HTR-8/SVneo (cell line): ENCODE measurements at places on chromosomes 2 and 18.
A peak's percentile ranks its signal among the peaks of the same experiment; 100 is the strongest.

- DNase-seq, result no peak
These were observed 14.3 kb downstream of the INSIG2 start for GRCh38 chr2:118102433-118103082.

GRCh38 chr2:3399829-3400228 lies 20.3 kb downstream of the TRAPPC12 start:
- DNase-seq, result no peak

GRCh38 chr2:37388074-37388473 lies 43.6 kb downstream of the QPCT start:
- no peak for DNase-seq

DNA sequence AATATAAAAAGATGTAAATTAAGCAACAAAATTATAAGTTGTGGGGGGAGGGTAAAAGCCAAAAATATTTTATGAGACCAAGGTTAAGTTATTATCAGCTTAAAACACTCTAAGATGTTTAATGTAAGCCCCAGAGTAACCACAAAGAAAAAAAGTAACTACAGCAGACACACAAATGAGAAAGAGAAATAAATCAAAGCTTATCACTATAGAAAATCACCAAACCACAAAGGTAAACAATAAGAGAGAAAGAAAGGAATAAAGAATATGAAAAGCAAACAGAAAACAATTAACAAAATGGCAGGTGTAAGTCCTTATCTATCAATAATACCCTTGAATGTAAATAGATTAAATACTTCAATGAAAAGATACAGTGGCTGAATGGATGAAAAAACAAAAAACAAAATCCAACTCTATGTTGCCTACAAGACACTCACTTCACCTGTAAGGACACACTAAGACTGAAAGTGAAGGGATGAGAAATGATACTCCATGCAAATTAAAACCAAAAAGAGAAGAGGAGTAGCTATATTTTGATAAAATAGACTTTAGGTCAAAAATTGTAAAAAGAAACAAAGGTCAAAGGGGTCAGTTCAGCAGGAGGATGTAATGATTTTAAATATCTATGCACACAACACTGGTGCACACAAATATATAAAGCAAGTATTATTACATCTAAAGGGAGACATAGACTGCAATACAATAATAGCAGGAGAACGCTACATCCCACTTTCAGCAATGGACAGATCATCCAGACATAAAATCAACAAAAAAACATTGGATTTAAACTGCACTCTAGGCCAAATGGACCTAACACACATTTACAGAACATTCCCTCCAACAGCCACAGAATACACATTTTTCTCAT lies 80.7 kb downstream of the PTPN2 start:
- DNase-seq, result no peak

- no peak for DNase-seq
These were observed 626.2 kb upstream of the SETBP1 start for GRCh38 chr18:44054514-44054913.

DNA sequence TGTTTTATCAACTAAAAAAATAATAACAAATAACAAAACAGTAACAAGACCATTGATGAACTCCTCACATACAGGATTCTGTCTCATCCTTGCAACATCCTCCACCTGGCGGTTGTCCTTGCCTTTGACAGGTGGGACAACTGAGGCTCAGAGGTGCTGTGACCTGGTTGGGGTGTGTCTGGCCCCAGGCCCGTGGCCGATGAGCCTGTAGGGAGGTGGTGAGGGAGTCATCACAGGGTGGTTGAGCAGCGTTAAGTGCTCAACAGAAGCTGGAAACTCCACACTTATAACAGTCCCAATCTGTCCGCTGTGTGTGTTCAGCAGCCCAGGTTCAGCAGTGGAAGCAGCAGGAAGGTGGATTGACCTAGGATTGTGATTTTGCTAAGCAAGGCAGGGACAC lies 131.6 kb upstream of the RAB12 start:
- DNase-seq, result no peak

GRCh38 chr2:148651972-148652371 lies 7.4 kb downstream of the EPC2 start:
- DNase-seq, result no peak

GRCh38 chr2:227577555-227577954 lies 21.1 kb upstream of the SCYGR2 start:
- DNase-seq, result no peak

DNA sequence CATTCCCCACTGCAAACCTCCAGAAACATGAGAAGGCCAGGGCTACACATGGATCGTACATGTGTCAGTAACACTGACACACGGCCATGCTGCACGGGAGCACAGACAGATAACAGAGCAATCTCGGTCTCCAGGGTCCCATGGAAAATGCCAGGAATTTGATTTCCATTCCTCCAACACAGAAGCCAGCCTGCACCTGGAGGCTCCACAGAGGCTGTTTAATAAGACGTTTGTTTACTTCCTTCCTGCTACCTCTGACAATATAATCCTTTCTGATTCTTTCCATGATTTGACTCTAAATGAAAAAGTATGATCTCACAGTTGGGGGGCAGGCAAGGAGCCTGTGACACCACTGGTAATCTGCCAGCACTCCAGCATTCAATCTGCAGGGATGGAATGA lies 210.9 kb upstream of the DDX18 start:
- DNase-seq, result no peak

- no peak for DNase-seq
These were observed 45.6 kb downstream of the EMX1 start for GRCh38 chr2:72962911-72963310.

DNA sequence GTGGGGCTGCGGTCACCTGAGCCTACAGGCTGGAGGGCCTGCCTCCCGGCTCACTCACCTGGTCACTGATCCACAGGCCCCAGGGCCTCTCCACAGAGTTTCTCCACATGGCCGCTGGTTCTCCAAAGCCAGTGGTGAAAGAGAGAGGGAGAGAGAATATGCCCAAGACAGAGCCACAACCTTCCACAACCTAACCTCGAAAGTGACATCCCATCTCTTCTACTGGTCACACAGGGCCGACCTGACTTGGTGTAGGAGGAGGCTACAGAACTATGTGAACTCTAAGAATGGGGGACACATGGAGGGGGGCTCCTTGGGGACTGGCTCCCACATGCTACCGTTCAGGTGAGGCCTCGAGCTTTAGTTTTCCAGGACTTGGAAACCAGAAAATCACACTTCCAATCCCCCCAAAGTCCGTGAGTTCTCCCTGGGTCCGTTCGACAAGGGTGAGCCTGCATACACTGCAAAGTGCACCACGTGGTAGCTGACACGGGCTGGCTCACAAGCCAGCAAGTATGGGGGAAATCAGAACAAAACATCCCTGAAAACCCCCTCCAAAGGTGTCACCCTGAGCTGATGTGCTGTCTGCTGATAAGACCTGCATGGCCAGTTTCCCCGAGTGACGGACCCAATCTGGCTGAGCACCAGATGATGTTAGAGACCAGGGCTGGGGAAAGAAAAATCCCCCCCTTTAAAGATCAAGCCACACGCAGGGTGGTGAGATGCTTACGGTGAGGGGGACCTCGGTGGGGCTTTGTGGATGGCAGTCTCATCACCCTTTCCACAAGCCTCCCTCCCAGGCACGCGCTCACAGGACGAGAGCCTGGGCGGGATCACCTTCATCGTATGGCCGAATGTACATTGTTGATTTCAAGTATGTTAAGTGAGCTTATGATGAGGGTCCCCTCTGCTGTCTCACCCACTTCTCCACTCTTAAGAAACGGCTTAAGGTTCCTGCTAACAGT lies 54.2 kb upstream of the SEMA4C start:
- DNase-seq, result no peak

- no peak for DNase-seq
These were observed 24.1 kb downstream of the TFPI start for GRCh38 chr2:187529977-187530721.

- DNase-seq, result no peak
These were observed 28.9 kb upstream of the HDAC4 start for GRCh38 chr2:239429473-239430350.

DNA sequence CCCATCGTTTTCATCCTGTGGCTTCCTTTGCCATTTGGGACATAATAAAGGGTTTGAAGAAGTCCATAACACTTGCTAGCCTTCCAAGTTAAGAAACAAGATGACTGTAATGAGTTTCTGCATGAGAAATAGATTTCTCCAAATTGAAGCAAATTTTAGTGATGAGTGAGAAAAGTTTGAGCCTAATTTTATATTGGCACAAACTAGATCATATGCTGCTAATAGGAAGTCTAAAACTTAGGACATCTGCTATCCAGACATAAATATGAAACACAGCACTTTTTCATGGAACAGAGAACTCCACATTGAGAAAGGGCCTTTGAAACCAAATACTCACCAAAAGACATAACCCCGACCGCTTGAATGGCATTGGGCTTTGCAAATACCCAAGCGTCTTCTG lies 39.8 kb downstream of the SLC38A11 start:
- no peak for DNase-seq

DNA sequence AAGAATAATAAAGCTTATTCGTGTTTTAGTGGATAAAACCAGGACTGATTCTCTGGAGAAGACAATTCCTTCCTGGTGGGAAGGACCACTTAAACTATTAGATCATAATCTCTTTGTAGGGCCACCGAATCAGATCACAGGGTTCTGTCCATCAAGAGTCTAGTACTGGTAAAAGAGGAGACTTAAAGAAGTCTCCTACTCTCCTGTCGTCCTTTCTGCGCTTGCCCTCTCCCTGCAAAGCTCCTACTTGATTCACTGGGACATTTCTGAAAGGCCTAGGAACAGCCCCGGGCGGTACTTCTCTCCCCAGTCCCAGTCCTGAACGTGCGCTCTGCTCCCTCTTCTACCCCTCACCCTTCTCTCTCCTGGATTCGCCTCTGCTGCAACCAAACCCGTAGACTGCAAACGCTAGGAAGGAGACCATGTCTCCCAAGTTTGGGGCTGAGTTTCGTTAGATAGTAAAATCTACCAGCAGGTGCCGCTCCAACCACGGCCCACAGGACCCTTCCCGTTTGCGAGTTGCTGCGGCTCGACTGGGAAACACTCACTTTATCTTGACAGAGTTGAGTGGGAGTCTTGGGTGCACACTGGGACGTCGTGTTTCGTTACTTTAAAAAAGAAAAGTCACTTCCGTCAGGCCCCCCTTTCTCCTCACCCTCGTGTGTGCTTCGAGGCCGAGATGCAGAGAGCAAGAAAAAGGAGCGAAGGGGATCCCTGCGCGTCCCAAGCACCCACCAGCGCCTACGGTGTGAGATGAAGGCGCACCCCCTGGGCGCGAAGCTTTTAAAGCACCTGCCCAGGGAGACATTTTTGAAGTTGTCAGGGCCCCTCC lies 923 bp downstream of the FIGLA start:
- DNase-seq, result peak; percentile 83

GRCh38 chr2:189369566-189369965 lies 71.7 kb upstream of the WDR75 start:
- peak; percentile 21 for DNase-seq

DNA sequence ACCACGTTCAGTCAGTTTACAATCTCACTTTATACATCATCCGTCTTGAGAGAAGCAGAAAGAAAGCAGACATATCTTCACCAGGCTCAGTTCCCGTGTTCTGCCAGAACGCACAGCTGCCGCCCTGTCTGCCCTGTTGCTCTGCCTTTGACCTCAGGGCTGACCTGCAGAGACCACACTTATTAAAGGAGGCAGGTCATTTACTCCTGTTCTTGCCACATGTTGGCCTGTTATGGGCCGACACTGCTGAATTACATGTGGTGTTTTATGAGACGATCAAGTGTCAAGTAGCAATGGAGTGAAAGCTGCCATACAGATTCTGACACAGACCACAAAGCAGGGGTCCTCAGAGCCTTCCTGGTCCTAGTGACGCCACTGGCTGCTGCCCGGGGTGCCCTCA lies 232.2 kb downstream of the TTC32 start:
- DNase-seq, result no peak

DNA sequence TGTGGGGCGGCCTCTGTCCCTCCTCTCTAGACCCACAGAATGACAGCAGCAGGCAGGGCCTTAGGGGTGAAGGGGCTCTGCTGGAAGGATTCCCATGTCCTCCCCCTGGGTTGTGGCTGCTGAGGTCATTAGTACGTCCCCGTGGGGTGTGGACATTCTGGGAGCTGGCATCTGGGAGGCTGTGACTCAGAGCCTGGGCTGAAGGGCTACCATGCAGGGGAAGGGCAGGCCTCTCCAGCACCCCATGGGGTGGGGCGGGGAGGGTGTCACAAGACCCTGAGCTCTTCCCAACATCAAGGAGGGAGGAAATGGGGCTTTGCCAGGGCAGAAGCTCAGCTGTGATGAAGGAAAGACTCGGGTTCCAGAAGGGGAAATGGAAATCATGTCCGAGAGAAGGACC lies 105.8 kb upstream of the SMAD2 start:
- no peak for DNase-seq

GRCh38 chr18:69840001-69840400 lies 107.7 kb downstream of the CD226 start:
- DNase-seq, result no peak

DNA sequence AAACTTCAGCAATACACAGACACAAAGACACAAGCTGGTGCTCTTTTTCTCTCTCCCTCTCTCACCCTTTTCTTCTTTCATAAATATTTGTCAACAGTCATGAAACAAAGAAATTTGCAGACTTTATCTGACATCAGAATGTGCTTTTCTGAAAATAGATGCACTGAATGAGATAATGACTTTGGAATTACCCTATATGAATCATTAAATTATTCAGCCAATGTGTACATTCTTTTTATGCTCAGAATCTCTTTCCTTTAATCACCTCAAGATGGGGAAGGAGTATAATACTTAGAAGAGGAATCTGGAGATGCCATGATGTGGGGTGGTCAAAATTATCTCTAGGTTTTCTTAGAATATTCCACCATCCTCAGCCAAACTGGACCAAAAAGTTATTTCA lies 289.9 kb downstream of the LRRTM1 start:
- DNase-seq, result no peak

- peak; percentile 32 for DNase-seq
These were observed 81.0 kb downstream of the TAF4B start for GRCh38 chr18:26307161-26307773.

DNA sequence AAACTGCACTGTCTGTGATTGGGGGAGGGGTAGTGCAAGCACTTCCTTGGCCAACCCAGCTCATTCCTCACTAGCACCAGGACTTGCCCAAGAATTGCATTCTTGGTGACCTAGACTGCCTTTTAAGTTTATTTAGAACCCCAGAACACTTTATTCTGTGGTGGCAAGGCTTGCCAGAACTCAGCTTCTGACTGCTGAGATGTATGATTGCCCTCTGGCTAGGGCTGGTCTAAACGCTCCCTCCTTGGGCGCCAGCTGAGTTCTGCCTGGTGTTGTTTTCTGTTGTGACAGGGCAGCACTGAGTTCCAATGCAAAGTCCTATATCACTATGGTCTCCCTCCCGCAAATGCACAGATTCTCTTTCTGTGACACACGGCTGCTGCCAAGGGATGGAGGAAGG lies 247.7 kb downstream of the ZNF385B start:
- DNase-seq, result no peak

- DNase-seq, result no peak
These were observed 22.0 kb upstream of the PNO1 start for GRCh38 chr2:68135448-68136320.
